ENCODE measurements at places on chromosomes 1 and 21. TPM values are rescaled to one million over a fixed set of nuclear protein-coding genes. Genes with fewer than 3 reads are reported as not detected.

DNA sequence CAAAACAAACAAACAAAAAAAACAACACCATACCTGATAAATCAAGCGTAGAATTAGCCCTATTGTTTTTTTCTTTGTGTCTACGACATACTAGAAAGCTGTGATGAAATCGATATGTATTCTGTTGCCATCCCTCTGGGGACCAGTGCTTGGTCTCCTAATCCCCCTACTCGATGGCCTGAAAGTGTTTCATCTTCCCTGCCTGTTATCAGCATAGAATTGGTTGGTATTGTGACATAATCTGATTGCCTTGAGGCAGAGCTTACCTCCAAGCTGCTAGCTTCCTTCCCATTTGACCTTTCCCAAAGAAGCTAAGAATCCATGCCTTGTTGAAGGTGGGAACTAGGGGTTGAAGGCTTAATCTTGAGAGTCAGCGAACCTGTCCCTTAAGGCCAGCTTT lies 40.7 kb upstream of the PIGV start:
- no peak for DNase-seq

- no peak for DNase-seq
Measured at GRCh38 chr1:225257081-225257480, 170.8 kb downstream of the LBR start.

ECM1 gene
- 17.2 TPM for total RNA-seq

DNA sequence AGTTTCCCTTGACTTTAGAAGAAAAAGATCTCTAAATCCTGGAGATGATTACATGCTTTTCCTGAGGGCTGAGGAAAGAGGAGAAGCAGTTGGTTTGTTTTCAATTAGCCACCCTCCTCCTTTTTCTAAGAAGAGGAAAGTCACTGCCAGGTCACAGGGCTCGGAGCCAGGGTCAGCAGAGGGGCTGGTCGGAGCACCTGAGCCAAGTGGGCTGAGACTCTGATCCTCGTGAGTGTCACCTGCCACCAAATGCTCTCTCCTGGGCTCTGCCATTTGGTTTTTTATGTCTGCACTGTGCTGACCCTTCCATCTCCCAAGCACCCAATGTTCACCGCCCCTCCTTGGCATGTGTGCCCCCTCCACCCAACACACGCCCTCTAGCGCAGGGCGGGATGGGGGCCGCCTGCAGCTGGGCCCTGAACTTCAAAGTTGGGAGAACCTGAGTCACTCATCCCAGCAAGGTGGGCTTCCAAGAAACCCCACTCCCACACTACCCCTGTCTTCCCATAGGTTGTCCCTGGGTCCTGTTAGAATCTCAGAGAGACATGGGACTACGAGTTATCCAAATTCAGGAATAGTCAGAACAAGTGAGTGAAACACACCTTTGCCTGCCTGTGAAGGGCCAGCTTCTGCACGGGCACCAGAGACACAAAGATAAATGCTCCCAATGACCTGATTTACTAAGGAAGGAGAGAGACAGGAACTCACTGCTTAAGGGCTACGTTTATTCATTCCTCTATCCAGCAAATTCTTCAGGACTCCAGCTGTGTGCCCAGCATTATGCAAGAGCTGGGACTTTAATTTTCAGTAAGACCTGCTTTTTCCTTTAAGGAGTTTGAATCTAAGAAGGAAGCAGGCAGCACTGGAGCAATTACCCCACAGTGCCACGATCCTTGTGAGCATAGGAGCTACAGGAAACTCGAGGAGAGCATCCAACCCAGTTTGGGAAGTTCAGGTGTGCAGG lies 127.5 kb downstream of the RHOU start:
- peak; percentile 18 for DNase-seq

DNA sequence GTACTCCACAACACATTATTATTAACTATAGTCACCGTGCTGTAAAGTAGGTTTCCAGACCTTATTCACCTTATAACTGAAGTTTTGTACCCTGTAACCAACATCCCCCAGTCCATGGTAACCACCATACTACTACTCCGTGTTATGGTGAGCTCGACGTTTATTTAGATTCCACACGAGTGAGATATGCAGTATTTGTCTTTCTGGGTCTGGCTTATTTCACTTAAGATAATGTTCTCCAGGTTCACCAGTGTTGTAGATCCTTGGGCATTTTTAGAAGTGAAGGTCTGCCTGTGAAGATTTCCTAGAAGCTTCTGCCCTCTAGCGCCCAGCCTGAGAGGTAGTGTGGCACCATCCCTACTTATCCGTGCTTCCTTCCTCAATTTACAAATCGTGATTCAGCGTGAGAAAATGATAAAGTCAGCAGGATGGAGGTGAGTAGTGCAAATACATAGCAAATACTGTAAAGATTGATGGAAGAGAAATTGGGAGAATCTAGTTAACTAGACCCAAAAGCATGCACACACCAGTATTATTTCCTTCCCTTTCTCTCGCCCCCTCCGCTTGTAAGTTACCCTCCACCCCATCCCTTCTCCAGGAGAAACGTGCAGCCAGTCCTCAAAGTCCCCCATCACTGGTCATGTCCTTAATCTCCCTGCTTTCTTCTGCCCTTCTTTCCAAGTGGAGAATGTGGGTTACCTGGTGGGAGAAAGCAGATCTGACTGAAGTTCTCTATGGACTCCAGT lies 36.0 kb upstream of the DISC1 start:
- DNase-seq, result peak; percentile 83

- no peak for DNase-seq
Measured at GRCh38 chr1:8255712-8256111, 62.2 kb upstream of the SLC45A1 start.

- DNase-seq, result peak; percentile 65
Measured at GRCh38 chr1:101188331-101188730, 48.5 kb upstream of the S1PR1 start.

DNA sequence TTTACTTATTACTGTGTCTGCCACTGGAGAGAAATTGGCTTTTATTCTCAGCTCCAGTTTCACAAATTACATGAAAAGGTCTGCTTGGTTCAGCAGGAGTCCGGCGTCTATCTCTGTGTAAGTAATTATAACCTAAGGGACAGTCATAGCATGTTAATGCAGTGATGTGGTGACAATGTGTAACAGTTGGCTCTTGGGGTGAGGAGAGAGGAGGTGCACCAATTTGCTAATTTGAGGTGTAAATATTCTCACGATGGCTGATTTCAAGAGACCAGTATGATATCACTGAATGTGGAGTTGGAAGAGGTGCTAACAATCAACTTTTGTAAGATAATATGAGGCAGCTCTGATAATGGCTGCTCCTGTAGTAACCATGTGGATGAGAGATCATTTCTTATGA lies 86.1 kb downstream of the CTH start:
- no peak for DNase-seq

GRCh38 chr1:43312663-43313515 lies 12.1 kb downstream of the TIE1 start:
- no peak for DNase-seq

- DNase-seq, result no peak
Measured at GRCh38 chr1:21514245-21514644, 5.0 kb downstream of the ALPL start.

PKP1 gene
- total RNA-seq, result 0.18 TPM

MTF2 gene
- total RNA-seq, result 33.3 TPM

DNA sequence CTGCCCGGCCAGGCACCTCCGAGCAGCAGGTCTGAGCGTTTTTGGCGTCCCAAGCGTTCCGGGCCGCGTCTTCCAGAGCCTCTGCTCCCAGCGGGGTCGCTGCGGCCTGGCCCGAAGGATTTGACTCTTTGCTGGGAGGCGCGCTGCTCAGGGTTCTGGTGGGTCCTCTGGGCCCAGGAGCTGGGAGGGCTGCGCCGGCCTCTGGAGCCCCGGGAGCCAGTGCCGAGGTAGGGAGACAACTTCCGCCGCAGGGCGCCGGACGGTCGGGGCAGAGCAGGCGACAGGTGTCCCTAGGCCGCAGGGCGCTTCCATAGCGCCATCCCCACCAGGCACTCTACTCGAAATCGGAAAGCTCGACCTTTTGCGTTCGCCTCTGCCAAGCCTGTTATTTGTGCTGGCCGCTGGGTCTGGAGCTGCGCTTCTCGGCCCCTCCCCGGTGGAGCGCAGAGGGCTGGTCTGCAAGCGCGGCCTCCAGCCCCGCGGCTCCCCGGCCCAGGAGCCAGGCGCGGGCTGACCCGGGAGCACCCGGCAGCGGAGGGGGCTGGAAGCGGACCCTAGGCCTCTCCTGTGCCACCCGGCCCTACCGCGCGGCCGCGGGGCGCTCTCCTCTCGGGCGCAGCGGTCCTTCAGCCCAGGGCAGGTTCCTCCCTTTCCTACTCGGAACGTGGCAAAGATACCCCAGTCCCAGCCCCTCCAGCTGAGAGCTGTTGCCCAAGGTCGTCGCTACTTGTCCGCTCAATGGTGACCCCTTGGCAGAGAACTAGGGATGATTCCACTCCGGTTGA lies 2.2 kb downstream of the SIM2 start:
- no peak for DNase-seq

DNA sequence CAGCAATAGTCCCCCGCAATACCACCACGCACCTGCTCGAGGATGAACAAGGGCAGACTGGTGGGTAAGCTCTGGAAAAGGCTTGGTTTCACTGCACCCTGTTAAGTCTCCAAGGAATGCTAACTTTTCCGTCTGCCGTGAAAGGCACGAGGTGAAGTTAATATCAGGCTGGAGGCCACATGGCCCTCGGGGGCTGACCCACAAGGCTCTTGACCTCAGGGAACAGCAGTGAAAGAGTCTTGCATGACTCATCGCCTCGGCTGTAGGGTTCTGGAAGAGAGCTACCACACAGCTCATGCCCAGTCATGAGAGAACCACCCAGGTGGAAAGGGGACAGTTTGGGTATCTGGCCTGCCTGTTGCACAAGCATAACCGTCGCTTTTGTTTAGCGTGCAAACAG lies 24.7 kb downstream of the SCCPDH start:
- no peak for DNase-seq

TPTE gene
- not detected for total RNA-seq

GRCh38 chr1:160579216-160579701 lies at the start of gene CD84:
CD84 (minus strand) TSS chr1:160579496; CDS start chr1:160579437, 59 bp downstream.
- no peak for DNase-seq

DNA sequence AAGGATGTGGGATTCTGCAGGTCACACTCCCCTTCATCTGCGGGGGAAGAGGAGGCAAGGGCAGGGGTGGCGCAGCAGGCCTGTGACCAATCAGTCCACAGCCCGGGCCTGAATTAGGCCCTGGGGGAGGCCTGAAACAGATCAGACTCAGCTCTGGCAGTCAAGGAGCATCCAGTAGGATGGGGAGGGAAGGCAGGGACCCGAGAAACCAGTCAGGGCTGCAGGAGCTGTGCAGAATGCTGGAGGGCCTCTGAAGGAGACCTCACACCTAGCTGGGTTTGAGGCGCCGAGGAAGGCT lies 12.7 kb downstream of the TNNT2 start:
- no peak for DNase-seq

THEM5 gene
- total RNA-seq, result not detected

DNA sequence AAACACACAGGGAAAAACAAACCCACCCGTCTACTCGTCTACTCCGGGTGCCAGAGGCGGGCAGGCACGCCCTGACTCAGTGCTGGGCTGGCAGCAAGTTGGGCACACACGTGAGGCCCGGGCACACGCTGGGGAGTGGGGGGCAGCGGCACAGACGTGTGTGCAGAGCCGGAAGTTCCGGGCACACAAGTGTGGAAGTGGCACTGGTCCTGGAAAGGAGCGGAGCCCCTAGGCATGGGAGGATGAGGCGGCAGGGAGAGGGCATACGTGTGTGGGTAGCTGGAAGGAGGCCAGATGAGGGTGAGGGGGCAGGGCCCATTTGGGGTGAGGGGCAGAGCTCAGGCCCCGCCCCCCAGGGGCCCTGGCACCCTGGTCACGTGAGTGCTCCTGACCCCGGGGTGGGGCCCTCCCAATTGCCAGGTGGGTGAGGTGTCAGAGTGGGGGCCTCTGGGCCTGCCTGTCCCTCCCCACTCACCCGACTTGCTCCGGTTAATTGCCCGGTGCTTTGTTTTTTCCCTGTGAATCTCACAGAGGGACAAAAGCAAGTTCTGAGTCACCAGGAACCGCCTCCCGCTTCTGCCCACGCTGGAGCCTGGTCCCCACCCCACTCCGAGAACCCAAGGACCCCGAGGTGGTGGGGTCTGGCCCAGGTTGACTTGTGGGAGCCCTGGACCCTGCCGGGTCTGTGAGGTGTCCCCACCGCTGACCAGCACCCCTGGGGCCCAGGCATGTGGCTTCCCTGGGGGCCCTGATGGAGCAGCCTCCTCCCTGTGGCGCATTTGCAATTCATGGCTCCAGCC lies 104.8 kb upstream of the CASZ1 start:
- DNase-seq, result no peak

DNA sequence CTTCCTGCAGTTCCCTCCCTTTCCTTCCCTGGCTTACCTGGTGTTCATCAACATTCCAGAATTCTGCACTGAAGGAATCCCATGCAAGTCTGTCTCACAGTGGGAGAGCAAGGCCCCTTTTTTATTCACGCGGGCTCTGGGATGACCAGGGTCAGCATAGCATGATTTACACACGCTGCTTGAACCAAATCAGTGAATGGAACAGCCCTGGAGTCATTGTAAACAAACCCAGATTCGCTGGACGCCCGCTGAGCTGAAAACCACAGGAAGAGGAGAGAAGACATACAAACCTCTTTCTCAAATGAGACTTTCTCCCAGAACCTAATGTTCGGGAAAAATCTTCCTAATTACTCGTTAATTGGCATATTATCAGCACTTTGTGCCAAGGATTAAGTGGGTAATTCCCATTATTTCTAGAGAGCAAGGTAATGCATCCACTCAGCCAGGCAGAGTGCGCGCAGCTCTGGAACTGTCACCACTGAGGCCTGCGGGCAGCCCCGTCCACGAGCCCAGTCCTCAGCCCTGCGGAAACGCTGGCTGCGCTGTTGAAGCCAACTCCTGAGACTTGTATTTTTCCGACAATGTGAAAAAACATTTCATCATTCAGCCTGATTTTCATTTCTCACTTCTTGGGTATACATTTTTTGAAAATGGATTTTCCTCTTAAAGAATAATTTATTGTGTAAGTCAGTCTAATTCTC lies 140.0 kb downstream of the ETS2 start:
- DNase-seq, result peak; percentile 58

PLA2G2D gene
- total RNA-seq, result not detected

- no peak for DNase-seq
Measured at GRCh38 chr21:27713154-27714109, 746.5 kb upstream of the ADAMTS5 start.

OR2T33 gene
- total RNA-seq, result not detected

CD1E gene
- not detected for total RNA-seq

DNA sequence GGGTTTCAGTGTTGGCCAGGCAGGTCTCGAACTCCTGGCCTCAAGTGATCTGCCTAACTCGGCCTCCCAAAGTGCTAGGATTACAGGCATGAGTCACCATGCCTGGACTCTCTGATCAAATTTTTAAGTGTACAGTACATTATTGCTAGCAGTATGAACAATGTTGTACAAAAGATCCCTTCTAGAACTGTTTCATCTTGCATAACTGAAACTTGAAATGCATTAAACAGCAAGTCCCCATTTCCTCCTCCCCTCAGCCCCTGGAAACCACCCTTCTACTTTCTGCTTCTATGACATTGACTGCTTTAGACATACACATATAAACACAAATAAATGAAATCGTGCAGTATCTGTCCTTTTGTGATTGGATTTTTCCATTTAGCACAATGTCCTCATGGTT lies 463.4 kb downstream of the PTPRC start:
- no peak for DNase-seq

DNA sequence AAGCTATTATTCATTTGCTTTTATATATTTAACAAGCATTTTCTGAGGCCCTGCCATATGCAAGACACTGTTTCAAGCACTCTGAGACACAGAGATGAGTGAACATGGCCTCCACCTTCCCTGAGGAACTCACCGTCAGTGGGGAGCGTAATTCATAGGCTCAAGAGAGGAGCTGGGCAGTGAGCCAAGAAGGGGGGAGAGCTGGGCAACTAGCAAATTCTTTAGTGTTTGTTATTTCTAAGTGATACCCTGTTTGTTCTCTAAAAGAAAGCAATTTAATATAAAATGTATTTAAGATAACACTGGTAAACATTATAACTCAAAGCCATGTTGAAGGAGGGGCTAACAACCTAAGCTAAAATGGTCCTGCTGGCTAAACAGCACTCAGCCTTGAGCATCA lies 119.2 kb upstream of the NGF start:
- no peak for DNase-seq

Data from IMR-90 (cell line).